Stimulated activated CD4-positive, alpha-beta T cell treated with anti-CD3 and anti-CD28 coated beads, Interleukin-15, amount 100 ng/mL, for 1 hour (primary cell): ENCODE measurements at places on chromosomes 6 and 20.

GRCh38 chr6:138429761-138430160 lies 25.7 kb downstream of the HEBP2 start:
- DNase-seq: no peak

- no peak for DNase-seq
Observed at GRCh38 chr6:46440141-46440540, 51.1 kb downstream of the RCAN2 start.

- DNase-seq: no peak
Observed at GRCh38 chr6:156279261-156279969, 497.8 kb upstream of the ARID1B start.

- no peak for DNase-seq
Observed at GRCh38 chr6:3623451-3624249, 127.9 kb downstream of the PXDC1 start.

DNA sequence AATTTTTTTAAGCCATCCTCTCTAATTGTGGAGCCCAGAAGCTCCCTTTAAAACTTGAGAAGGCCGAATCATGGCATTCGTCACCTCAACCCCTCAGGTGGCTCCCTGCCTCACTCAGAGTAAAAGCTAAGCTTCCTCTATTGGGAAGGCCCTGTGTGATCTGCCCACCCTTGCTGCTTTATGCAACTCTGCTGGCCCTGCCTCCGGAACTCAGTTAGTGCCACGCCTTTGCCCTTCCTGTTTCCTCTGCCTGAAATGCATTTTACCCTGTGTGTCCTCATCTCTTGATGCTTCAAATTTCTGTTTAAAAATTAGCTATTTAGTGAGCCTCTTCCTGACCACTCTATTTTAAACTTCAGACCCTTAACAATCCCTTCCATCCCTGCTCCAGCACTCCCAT lies 5.7 kb downstream of the PACRG start:
- no peak for DNase-seq

GRCh38 chr6:129577691-129578090 lies 132.3 kb downstream of the ARHGAP18 start:
- no peak for DNase-seq

GRCh38 chr6:139239064-139239463 lies 52.7 kb downstream of the TXLNB start:
- no peak for DNase-seq

DNA sequence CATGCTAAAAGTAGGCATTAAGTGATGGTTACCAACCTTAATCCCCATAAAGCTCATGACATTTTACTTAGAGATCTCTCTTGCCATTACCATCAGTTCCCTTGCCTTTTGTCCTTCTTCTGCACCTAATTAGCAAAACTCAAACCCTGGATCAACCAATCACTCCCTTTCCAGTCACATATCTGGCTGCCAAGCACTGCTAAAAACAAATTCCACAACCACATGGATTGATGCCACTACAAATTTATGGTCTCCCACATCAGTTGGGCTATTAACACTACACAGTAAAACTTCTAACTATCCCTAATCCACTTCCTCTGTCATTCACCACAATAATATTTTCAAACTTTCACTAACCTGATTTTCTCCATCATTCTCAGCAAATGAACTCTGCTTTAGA lies 54.3 kb upstream of the RNF146 start:
- no peak for DNase-seq

DNA sequence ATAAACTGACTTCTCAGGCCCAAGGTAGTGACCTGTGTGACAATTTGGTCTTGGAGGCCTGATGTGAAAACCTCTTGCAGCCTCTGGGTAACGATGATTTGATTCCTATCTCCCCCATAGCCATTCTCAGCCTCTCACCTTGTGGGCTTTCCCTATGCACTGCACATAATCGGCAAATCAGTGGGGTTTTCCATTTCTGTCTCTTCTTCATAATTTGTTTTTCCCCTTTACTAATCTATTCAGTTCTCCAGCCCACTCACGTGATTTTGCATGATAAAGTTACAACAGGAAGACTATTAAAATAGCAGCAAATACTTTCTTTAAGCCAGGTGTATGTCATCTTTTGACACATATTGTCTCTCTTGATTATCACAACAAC lies 893.7 kb downstream of the TFAP2A start:
- DNase-seq: no peak

DNA sequence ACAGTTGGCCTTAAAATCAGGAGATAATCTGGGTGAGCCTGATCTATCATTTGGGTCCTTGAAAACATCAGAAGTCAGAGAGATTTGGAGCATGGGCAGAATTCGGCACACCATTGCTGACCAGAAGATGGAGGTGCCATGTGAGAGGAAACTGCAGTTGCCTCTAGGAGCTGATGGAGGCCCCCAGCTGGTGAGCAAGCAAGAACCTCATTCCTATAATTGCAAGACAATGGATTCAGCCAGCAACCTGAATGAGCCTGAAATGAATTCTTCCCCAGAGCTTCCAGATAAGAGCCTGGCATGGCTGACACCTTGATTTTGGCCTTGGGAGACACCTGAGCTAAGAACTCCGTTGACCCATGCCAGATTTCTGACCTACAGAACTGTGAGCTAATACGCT lies 76.3 kb upstream of the FYN start:
- DNase-seq: no peak

DNA sequence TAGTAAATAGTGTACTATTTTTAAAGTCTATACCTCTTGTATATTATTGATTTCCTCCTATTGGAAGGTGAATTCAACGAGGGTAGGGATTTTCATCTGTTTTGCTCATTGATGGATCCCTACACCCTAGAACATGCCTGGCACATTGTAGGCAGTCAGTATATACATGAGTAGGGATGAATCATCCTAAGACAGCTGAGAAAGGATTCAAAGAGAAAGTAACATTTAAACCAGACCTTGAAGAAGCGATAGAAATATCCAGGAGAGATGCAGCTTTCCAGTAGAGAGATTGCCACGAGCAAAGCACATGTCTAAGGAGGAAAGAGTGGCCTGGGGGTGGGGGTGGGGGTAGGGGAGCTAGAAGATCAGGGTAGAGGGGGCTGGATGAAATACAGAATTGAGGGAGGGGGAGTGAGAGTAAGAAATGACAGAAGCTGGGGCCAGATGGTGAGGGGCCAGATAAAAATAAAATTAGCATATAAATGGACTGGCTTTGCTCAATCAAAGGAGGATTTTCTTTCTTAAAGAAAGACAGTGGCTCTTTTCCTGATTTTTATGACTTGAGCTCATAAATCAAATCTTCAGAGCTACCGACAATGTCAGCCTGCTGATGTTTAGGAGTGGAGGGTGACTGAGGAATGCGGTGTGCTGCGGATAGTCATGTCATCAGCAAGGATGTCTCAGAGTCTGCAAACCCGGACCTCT lies 168.2 kb downstream of the SAMD5 start:
- no peak for DNase-seq

DNA sequence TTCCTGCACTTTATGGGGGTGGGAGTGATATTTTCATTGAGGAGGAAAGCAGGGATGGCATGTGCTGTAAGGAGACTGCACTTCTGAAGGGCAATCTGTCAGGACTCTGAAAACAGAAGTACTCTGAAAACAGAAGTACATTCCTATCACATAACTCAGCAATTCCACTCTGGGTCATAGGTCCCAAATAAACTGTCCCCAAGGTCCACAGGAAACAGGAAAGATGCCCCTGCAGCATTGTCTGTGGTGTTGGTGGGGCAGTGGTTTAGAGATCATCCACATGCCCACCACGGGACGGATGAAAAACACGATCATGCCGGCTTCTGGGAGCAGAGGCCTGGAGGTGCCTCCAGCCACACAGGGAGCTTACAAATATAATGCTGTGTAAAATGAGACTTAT lies 150.3 kb downstream of the OTOR start:
- DNase-seq: no peak
